Cerebellum (tissue), 4 donors: ENCODE measurements at places on chromosomes 2 and 18. TPM values are rescaled to one million over a fixed set of nuclear protein-coding genes. Genes with fewer than 3 reads are reported as not detected.

DNA sequence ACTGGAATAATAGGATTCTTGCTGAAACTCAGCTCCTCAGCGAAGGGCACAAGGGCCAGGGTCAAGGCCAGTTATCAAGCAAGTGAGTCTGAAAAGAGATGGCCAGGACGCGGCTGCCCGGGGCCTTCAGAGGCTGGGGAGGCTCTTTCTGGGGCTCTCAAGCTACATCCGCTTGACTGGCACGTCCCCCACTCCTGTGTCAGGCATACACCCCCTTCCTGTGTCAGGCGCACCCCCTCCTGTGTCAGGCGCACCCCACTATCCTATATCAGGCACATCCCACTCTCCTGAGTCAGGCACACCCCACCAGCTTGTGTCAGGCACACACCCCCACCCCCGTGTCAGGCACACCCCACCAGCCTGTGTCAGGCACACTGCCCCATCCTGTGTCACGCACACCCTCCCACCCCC, 91.8 kb downstream of the TPO start:
- no peak for DNase-seq

Gene GKN2
- not detected for total RNA-seq

DNA sequence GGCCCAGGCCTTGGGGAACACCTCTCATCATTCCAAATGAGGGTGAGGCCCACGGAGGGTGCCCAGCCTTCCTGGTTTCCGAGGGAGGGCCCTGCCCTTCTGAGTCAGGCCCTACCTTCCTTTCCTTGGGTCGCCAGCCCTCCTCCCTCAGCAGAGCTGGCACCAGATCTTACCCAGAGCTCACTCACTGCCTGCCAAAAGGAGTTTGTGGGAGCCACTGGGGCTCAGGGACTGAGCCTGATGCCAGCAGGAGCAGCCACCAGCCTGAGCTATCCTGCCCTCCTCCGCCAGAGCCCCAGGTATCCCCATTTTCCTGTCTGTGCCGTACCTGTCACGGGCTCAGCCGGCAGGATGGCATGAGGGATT, 64.1 kb downstream of the NRP2 start:
- DNase-seq, result peak; percentile 57

DNA sequence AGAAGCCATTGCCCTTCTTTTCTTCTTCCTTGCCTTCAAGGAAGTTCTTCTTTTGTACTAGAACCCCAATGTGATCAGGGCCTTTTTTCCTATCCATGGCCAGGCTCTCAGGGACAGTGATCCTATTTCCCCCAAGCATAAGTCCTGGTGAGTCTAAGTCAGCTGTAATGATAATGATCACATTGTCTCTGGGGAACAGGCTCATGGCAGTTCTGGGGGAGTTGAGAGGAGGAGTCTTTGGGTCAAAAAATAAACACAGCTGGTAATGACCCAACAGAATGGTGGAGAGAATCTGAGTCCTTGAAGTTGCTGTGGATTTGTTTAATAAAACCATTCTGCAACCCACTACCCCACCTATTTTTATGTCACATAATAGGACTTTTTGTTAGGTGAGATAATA, 96.6 kb downstream of the SOCS6 start:
- no peak for DNase-seq

- DNase-seq, result no peak
These were observed 77.6 kb upstream of the BCL2L11 start for GRCh38 chr2:111042772-111043771.

- no peak for DNase-seq
These were observed 95.8 kb upstream of the GPC1 start for GRCh38 chr2:240339411-240340360.

DNA sequence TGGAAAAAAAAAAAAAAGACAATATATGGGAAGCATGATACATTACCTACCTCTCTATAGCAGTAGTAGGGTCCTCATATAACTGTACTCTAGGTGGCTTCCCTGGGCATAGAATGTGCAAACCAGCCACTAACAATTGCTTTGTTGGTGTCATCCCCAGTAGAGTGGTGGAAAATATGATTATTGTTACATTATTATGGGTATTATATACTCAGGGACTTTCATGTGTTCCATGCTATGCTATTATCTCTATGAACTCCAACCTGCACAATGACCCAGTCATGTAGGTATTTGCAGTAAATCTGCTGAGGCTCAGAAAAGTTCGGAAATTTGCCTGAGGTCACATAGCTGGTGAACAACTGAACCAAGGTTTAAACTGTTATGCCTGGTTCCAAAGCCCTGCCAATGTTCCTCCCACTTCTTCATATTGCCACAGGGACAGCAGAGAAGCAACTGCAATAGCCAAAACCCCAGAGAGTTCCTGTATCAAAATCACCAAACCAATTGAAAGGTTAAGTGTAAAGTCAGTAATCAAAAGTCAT, 52.6 kb upstream of the MAP4K4 start:
- no peak for DNase-seq

- no peak for DNase-seq
These were observed 160.9 kb upstream of the MEIS1 start for GRCh38 chr2:66273933-66274490.

Gene UGT1A3
- not detected for total RNA-seq

DNA sequence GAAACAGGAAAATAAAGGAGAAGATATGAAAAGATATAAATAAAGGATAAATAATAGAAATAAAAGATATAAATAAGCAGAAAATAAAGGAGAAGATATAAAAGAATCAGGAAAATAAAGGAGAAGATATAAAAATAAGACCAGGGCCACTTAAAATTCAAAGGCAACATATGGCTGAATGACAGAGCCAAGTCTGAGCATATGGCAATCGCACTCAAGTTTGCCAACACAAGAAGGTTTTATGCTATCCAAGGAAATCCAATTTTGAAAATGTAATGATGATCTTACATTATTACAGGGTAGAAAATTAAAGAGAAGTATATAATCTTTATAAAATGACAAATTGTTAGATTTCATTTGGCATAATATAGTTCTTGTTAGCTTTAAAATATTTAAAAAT, 33.6 kb downstream of the USP40 start:
- peak; percentile 59 for DNase-seq

Gene KIAA2012
- 1.00 TPM for total RNA-seq

DNA sequence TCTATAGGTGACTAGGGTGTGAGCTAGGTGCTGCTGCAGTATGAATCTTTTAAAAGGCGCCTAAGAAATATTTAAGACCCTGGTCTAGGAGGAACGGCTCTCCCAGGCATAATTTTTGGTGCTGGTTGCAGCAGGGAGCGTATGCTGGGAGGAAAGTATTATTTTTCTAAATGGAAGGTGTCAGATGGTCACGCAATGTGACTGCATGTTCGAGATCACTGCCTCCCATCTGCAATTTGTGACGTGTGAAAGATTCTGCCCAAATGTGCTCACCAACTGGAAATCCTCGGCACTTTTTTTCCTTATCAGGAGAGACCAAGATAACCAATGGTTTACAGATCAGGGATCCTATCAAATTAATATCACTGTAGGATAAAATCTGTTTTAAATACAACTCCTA, 95.6 kb upstream of the KLHL14 start:
- DNase-seq, result no peak

- DNase-seq, result no peak
These were observed 138.5 kb upstream of the DLX2 start for GRCh38 chr2:172241222-172241621.

DNA sequence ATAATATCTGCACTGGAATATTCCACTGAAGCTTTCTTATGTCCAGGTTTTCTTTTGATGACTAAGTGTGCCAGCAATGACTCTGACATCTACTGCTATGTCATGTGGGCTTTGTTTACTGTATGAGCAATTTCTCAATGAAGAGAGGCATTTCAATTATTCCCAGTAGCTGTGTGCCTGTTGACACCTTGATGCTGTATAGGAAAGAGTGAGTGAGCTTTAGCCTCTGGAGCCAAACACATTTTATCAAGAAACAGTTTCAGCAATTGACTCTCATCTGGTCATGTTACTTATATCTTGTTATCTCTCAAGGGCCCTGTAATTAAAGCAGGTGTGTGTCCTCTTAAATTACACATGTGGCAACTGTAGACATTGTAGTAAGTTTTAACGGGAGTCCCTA, 493.2 kb upstream of the FANCL start:
- no peak for DNase-seq

DNA sequence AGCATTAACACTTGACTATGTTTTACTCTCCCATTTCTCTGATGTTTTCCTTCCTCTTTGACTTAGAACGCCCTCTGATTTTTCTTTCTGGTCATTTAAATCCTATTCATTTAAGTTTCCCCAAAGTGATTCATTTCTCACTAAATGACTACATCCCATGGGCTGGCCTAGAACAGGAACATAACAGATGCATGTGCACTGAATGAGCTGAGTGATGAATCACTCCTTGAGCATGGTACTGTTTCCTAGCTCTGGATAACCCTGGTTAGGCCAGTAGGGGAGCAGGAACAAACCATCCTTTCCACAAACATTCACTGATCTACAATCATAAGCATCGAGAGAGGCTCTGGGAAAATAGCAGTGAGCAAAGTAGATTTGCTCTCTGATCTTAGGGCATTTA, 221.9 kb upstream of the SETBP1 start:
- no peak for DNase-seq

Gene VPS4B
- total RNA-seq, result 28.0 TPM

DNA sequence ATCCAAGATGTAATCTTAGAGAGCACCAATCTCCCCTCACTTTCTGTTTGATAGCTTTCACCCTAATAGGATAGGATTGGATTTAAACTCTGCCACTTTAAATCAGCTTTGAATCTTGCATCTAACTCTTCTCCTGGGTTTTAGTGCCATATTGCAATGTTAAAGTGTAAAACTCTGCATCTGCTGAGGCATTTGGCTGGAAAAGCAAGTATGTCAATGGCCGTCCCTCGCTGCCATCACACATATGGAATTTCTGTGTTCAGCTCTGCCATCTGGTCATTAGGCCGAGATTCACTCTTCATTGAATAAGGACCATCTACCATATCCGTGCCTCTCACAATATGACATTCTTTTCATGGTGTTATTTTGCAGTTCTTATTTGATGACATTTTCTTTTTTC, 728.1 kb upstream of the PIK3C3 start:
- DNase-seq, result no peak

Gene CENPA
- 4.6 TPM for total RNA-seq

- DNase-seq, result no peak
These were observed 31.0 kb downstream of the RNF125 start for GRCh38 chr18:32049393-32050171.

Gene ADRA2B
- not detected for total RNA-seq

DNA sequence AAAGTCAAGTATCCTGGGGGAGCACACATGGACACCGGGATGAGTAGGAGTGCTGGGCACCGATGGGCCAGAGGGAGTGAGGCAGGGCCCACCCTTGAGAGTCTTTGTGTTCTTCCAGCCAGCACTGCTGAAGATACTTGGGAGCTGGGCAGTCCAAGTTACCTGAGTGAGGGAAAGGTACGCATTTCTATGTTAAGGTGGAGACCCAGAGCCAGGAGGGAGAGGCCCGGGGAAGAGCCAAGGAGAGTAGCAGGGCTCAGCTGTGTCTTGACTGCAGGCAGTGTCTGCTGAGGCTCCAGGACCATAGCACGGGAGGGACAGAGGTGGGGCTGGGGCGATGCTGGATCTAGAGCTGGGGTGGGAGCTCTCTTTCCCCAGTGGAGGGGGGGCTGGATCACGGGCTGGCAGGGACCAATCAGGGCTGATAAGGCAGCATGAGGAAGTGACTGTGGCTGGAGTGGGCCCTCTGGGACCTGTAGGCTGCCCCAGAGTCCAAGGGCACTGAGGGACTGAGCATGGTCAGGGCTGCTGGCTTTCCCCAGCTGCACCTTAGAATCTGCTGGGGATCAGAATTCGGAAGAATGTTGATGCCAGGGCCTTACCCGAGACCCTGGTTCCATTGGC, 289.2 kb downstream of the PHLPP1 start:
- no peak for DNase-seq

Gene DRC1
- total RNA-seq, result 2.6 TPM

DNA sequence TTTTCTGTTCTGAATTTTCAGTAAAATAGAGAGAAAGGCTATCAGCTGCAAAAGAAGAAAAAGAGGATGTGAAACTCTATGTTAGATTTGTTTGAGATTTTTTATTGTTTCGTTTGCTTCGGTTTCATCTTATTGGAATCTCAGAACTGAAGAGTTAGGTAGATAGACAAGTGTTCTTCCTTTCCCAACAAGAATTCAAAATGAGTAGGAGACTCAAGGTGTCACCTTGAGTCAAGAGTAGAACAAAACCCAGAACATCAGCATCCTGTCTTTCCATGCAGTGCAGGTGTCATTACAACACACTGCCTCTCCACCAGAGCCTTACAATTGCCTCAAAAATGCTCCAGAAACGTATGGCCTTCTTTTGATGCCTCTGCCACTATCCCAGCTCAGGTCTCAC, 21.1 kb downstream of the NBAS start:
- DNase-seq, result no peak

GRCh38 chr2:181104512-181105115, 124.2 kb downstream of the UBE2E3 start:
- peak; percentile 48 for DNase-seq

GRCh38 chr2:134305109-134305491, 51.2 kb downstream of the MGAT5 start:
- no peak for DNase-seq

Gene CD8A
- total RNA-seq, result 1.5 TPM

DNA sequence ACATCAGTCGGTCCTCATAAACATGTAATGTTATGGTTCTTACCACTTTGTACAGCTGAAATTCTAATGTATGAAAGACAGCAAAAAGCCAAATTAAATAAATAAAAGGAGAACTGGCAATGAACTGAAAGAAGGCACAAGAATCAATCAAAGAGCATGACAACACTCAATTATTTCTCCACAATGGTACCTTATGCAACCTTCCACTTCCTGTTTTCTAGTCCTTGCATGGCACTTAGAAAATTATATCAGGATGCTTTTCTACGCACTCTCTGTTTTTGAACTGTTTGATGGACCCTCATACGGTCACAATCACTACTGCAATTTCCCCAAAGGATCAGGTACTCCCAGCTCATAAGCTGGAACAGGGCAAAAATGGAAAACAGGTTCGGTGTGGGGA, 81.6 kb downstream of the EPB41L3 start:
- no peak for DNase-seq

Gene ALLC
- total RNA-seq, result not detected

DNA sequence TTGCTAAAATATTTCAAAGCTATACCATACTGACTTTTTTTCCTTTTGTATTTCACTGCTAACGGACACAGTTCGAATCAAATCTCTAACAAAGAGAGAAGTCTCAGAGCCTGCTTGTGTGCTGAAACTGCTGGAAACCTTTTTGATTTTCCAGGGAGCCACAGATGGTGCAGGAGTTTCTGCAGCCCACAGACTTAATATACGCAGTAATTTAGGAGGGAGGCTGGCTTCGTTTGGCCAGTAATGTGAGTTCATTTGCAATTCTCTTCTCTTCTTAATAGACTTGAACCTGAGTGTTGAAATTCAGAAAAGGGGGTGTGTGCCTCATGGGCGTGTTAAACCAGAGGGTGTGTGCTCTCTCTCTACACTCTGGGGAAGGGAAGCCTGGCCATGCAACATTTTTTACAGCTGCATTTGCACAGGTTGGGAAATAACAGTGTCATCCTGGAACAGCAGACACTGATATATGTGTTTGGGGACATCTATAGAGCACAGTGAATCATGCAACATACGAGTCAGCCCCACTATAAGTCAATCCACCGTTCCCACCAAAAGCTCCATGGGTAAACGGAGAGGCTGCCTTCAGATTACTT, 333.0 kb downstream of the CLIP4 start:
- DNase-seq, result no peak

GRCh38 chr2:188571543-188572303, 280.0 kb downstream of the GULP1 start:
- DNase-seq, result no peak

GRCh38 chr2:9115229-9115628, 91.4 kb upstream of the ASAP2 start:
- DNase-seq, result no peak
